ENCODE measurements at places on chromosomes 5 and 9. TPM values are rescaled to one million over a fixed set of nuclear protein-coding genes. Genes with fewer than 3 reads are reported as not detected.
A peak's percentile ranks its signal among the peaks of the same experiment; 100 is the strongest.

DNA sequence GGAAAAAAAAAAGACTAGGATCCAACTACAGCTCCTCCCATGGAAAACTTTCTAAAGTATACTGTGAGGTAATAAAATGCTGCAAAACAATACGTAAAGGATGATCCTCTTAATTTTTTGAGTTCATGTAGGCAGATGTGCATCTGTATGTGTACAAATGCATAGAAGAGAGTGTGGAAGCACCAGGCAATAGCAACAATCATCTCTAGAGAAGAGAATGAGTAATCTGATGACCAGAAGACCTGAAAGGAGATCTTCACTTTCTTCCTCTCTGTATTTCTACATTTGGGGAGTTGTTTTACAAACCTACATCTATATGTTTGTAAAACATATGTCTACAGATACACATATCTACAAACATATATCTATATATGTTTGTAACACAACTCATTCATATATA is 29.3 kb upstream of the SPDL1 start:
- no peak for DNase-seq

MOB3B gene
- total RNA-seq, result 3.8 TPM

DNA sequence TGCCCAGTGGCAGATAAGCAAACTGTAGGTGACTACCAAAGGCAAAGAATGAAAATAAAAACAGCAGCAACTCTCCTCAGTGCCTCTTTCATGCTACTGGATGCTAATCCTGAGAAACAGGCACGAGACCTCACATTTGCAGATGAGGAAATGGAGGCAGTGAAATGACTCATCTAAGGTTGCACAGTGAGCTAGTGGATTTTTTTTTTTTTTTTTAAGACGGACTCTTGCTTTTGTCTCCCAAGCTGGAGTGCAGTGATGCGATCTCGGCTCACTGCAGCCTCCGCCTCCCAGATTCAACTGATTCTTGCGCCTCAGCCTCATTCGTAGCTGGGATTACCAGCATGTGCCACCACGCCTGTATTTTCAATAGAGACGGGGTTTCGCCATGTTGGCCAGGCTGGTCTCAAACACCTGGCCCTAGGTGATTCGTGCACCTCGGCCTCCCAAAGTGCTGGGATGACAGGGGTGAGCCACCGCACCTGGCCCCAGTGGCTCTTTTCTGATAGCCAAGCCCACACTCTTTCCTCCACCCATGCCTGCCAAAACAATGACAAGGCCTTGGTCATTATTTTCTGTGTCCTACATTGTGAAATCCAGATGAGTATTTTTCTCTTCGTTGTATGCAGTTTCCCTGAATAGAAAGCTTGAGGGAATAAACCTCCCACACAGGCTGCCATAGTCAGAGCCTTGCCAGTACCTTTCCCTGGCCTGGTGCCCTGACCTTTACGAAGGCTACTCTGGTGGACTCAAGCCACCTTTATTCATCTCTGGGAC is 19.2 kb downstream of the DOCK2 start:
- no peak for DNase-seq

- no peak for DNase-seq
Observed at GRCh38 chr5:154722097-154722496, 33.1 kb upstream of the LARP1 start.

DNA sequence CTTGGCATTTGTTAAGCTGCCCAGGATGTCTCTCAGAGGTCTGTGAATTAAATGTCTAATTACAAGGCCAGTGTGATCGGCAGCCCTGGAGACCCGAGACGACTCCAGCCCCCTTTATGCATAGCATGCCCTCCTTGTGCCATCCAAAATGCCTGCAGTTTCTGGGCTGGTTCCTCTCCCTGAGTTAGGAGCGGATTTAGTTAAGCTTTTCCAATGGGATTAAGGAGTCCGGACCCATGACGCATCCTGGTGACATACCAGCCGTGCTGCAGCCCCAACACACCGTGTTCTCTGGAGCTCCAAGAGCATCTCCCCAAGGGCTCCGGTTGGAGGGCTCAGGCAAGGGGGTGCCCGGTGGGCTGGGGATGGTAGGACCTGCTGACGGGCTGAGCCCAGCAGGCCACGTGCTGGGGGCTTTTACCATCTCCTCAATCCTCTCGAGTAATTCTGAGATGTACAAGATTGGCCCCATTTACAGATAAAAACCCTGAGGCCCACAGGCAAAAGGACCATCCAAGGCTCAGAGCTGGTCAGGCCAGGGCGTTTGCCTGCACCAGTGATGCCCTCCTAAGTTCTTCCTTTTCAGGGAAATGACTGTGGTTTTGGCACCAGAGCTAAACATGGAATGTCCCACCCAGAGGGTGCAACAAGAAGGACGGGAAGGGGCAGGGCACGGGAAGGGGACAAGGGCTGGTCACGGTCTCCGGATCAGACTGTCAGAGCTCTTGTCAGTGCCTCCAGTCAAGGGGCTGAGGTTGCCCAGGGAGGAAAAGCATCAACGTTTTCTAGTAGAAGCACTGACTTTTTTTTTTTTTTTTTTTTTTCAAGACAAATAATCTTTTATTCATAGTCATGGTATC is 82.6 kb upstream of the PHYKPL start:
- DNase-seq, result no peak

ZNF462 gene
- 45.2 TPM for total RNA-seq

GRCh38 chr5:38443390-38443789 is 113.1 kb downstream of the LIFR start:
- DNase-seq, result no peak

DNA sequence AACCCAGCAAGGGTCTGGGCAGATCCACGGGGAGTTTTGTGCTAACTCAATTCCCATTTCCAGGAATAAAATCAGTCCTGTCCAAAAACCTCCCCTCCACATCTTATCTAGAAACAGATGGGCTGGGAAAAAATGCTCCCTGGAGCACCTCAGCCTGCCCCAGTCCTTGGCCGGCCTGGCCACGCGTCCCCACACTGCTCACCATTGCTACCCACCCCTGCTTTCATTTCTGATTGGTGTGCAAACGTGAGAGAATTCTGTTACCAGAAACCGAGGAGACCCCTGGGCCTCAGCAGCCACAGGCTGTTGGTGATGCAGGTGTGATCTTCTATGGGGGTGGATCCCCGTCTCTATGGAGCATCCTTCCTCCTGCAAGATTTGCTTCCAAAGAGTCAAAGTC is 38.0 kb upstream of the OLFM1 start:
- DNase-seq, result peak; percentile 53

ADAMTSL1 gene
- total RNA-seq, result 3.4 TPM

DNA sequence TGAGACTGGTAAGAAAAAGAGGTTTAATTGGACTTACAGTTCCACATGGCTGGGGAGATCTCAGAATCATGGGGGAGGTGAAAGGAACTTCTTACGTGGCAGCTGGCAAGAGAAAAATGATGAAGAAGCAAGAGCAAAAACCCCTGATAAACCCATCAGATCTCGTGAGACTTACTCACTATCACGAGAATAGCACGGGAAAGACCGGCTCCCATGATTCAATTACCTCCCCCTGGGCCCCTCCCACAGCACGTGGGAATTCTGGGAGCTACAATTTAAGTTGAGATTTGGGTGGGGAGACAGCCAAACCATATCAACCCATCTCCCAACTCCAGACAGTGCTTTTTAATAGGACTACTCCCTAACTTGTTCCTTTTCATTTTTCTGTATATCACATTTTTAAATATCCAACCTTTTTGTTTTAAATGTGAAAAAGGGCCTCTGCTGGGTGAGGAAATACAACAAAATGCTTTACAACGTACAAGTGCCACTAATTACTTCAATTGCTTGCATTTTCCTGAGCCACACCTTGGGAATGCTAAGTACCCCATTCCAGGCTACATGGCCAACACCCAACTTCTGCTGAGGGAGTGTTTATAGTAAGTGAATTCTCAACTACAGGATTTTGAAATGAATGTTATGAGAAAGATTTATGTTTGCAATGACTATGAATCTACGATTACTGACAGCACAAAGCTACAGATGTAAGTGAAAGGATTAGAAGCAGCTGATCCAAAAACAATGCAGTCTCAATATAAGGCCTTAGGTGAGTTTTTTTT is 294.1 kb upstream of the CD180 start:
- DNase-seq, result no peak

Data from mesenteric fat pad (tissue), 1 donor.